ENCODE measurements at places on chromosomes 6 and 20. TPM values are rescaled to one million over a fixed set of nuclear protein-coding genes. Genes with fewer than 3 reads are reported as not detected.

Gene MYBL2
- 0.51 TPM for total RNA-seq

DNA sequence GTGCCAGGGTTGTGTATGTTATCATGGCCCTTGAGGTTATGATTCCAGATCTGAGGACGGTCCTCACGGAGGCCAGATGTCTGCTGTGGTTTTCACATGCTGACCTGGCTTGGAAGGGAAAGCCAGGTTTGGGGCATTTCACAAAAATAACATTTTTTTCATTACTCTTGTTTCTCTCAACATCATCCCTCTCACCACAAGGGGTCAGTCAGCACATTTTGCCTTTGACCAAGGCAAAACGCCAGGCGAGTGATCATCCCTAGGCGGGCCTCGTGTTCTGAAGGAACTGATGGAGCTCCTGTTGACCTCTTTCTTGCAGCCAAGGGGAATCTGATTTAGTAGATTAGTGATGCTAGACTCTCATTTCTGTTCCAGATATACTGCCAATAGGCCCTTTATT lies 133.5 kb downstream of the TBC1D7 start:
- peak; percentile 40 for DNase-seq
- H3K4me3 ChIP-seq = no peak overlapping the region
- no peaks in the 10 kb centered on the region for H3K36me3 ChIP-seq
- no peak overlapping the region for H3K27ac ChIP-seq

DNA sequence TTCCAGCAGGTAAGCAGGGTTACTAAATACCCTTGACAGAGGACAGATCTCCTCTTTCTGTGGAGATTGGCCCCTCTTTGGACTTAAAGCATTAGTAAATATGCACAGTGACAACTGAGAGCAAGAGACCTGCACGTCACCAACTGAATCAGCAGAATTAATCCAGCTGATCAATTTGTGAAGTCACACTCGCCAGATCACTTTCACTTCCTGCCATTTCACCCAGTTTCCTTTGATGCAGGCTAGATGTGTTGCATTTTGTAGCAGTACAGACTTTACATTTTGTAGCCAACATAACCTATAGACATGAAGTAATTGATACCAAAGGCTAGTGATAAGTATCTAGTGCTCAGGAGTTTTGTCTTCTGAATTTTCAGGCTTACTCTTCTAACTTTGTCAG lies 11.9 kb downstream of the SYNE1 start:
- no peak overlapping the region for H3K4me3 ChIP-seq
- H3K4me1 ChIP-seq = no peaks in the 10 kb centered on the region
- H3K36me3 ChIP-seq = no peaks in the 10 kb centered on the region

- no peaks in the 10 kb centered on the region for H3K4me1 ChIP-seq
- H3K4me3 ChIP-seq = no peak overlapping the region
- H3K27ac ChIP-seq = no peak overlapping the region
- no peaks in the 10 kb centered on the region for H3K27me3 ChIP-seq
- DNase-seq = no peak
Observed at GRCh38 chr6:162833776-162834175, 106.0 kb downstream of the PACRG start.

DNA sequence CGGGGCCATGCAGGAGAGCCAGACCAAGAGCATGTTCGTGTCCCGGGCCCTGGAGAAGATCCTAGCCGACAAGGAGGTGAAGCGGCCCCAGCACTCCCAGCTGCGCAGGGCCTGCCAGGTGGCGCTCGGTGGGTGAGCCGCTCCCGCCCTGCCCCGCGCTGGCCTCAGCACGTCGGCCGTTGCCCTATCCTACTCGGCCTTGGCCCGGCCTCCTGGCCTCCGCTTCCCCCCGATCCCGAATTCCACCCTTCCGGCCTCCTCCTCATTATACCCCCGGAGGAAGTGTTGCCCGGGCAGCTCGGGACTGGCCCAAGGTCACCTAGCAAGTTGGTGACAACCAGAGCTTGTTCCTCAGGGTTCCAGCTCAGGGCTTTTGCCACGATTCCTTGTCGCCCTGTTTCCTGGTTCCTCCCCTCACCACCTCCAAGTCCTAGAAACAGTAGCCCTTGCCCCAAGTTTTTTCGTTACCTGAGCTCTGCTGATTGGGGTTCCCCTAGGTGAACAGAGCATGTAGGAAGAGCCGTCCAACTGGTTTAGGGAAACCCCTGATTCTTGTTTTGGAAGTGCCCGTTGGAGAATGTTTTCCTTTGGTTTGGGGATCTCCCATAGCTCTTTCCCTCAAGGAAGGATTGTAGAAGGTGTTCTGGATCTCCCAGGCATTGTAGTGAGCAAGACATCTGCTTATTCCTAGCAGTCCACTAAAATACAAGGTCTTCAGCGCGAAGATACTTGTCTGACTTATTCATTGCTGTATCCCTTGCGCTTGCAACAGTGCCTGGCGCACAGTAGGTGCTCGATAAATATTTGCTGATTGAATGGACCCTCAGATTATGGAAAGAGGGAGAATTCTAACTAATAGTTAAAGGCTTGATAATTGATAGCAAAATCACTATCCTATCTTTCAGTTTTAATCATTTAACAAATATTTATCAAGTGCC lies 641 bp downstream of the ARFGEF2 start:
- peak overlapping the region; percentile 96 for H3K27ac ChIP-seq
- peak; percentile 75 for DNase-seq
- H3K4me3 ChIP-seq = peak overlapping the region; percentile 98
- no peaks in the 10 kb centered on the region for H3K36me3 ChIP-seq
- H3K4me1 ChIP-seq = peaks cover 36% of the 10 kb centered on the region
- H3K27me3 ChIP-seq = no peaks in the 10 kb centered on the region

GRCh38 chr6:136158387-136158821 lies 91.7 kb downstream of the MTFR2 start:
- peaks cover 5% of the 10 kb centered on the region for H3K36me3 ChIP-seq
- peak; percentile 63 for DNase-seq
- H3K27ac ChIP-seq = peak overlapping the region; percentile 33

DNA sequence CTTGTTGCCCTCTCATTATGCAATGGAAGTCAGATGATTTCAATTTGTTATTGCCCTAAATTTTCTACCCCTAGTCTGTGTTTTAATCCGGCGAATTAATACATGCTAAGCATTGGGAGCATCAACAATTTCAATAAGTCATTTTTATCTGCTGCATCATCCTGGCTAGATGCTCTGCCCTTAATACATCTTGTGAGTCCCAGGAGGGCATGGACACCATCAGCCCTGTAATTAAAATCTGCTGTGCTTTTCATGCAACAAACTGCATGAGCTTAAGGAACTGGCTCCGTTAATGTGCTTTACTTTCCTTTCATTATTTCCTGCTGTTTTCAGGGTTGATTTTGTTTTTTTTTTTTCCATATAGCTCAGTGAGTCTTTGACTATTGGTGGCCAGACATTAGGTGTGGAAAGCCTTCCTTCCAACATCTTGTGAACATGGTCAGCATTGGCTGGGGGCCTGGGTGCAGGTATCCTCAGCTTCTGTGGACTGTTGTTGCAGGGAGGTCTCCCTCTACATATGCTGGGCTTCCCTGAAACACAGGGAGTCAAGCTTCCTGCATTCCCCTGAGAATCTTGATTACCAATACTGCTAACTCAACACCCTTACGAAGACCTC lies 8.5 kb upstream of the PBOV1 start:
- no peak overlapping the region for H3K27ac ChIP-seq
- H3K36me3 ChIP-seq = no peaks in the 10 kb centered on the region
- no peaks in the 10 kb centered on the region for H3K27me3 ChIP-seq
- no peak for DNase-seq

- no peaks in the 10 kb centered on the region for H3K36me3 ChIP-seq
- no peak overlapping the region for H3K27ac ChIP-seq
- H3K4me1 ChIP-seq = no peaks in the 10 kb centered on the region
- no peak for DNase-seq
- no peaks in the 10 kb centered on the region for H3K27me3 ChIP-seq
Observed at GRCh38 chr6:145073811-145074210, 661.5 kb downstream of the EPM2A start.

- H3K4me3 ChIP-seq = no peak overlapping the region
- H3K27me3 ChIP-seq = no peaks in the 10 kb centered on the region
- H3K27ac ChIP-seq = no peak overlapping the region
- H3K4me1 ChIP-seq = no peaks in the 10 kb centered on the region
- no peaks in the 10 kb centered on the region for H3K36me3 ChIP-seq
Observed at GRCh38 chr6:117624869-117625481, 22.7 kb upstream of the GOPC start.

Gene ZC3H12D
- 0.25 TPM for total RNA-seq

Gene LBP
- 0.35 TPM for total RNA-seq

GRCh38 chr6:51654647-51655046 lies 432.8 kb downstream of the PKHD1 start:
- H3K4me3 ChIP-seq = no peak overlapping the region
- no peak for DNase-seq
- H3K4me1 ChIP-seq = no peaks in the 10 kb centered on the region
- no peaks in the 10 kb centered on the region for H3K27me3 ChIP-seq

- H3K4me3 ChIP-seq = no peak overlapping the region
- no peaks in the 10 kb centered on the region for H3K27me3 ChIP-seq
- no peaks in the 10 kb centered on the region for H3K36me3 ChIP-seq
- DNase-seq = no peak
- H3K4me1 ChIP-seq = no peaks in the 10 kb centered on the region
Observed at GRCh38 chr6:1679688-1680068, 70.0 kb downstream of the FOXC1 start.

DNA sequence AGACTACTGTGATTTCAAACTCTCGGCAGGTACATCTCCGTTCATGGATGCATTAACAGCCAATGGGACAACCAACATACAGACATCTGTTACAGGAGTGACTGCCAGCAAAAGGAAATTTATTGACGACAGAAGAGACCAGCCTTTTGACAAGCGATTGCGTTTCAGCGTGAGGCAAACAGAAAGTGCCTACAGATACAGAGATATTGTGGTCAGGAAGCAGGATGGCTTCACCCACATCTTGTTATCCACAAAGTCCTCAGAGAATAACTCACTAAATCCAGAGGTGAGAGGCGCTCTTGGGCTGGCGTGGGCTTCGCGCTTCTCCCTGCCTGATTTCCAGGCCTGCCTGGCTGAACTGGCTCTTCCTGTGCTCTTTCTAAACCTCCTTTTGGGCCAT lies 68.4 kb downstream of the RPP40 start:
- DNase-seq = no peak
- no peak overlapping the region for H3K27ac ChIP-seq
- H3K36me3 ChIP-seq = no peaks in the 10 kb centered on the region
- peaks cover 30% of the 10 kb centered on the region for H3K4me1 ChIP-seq

DNA sequence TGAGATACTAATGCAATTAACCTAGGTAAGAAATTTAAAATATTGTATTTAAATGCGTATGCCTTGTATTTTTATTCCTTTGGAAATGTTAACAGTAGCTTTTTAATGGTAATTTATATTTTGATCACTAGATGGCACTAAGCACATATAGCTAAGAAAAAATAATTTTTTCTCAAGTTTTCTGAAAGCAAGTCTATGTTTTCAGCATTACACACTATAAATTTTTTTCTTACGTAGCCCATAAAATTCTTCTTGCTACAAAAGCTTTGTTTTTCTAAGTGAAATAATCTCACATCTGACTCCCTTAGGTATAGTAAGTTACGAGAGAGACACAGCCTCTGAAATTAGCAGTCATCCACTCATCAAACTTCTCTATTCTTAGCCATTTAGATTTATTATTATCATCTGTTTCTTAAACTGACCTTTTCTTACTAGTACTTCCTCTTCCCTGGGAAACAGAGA lies 35.7 kb downstream of the TSPYL4 start:
- H3K4me1 ChIP-seq = peaks cover 4% of the 10 kb centered on the region
- peaks cover 3% of the 10 kb centered on the region for H3K36me3 ChIP-seq
- no peak overlapping the region for H3K4me3 ChIP-seq
- no peaks in the 10 kb centered on the region for H3K27me3 ChIP-seq

DNA sequence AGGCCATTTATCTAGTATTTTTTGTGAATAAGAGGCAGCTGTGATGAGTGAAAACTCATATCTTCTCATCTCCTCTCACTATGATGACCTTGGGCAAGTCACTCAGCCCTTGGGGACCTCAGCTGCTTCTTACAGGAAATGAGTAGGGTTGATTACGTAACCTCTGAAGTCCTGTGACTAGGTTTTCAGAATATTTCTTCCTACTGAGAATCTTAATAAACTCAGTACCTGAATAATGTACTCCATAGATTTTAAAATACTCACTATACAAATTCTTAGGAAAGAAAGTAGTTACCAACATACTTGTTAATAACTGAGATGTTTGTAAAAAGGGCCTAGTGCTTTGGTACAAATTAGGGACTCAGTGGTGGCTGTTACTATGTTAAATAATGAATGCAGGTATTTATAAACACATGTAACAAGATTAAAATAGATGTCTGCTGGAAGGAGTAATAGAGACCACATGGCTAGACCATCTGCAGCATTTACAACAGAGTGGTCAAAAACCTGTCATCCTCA lies 60.9 kb downstream of the RPRD1B start:
- H3K4me1 ChIP-seq = peaks cover 32% of the 10 kb centered on the region
- H3K4me3 ChIP-seq = no peak overlapping the region
- DNase-seq = peak; percentile 53
- H3K36me3 ChIP-seq = peaks cover 16% of the 10 kb centered on the region
- H3K27ac ChIP-seq = peak overlapping the region; percentile 19
- no peaks in the 10 kb centered on the region for H3K27me3 ChIP-seq

DNA sequence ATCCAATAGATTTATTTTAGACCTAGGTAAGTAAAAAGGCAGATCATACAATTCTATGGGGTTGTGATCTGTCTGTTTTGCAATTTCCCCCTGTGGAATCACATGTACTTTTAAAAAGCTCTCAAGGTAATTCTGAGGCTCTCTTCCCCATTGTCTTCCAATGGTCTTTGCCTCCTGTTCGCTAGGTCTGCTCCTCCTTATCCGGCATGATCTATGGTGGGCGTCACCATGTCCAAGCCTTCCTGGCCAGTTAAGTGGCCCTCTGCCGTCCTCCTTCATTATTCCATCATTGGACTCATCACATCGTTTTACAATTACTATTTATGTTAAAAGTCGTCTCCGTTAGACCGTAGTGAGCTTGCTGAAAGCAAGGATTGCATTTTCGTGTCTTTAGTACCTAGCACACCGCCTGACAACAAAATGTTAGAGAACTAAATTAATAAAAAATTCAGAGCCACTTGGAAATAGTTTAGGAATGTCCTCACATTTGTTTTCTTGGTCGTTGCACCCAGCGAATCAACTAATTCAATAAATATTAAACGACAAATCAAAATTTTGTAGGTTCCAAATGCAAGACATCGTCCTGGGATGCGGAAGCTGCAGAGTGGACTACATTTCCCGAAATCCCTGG lies 2.2 kb upstream of the STXBP5 start:
- H3K36me3 ChIP-seq = no peaks in the 10 kb centered on the region
- DNase-seq = no peak
- no peaks in the 10 kb centered on the region for H3K27me3 ChIP-seq
- peak overlapping the region; percentile 94 for H3K27ac ChIP-seq
- H3K4me1 ChIP-seq = peaks cover 8% of the 10 kb centered on the region

- no peaks in the 10 kb centered on the region for H3K36me3 ChIP-seq
- peak overlapping the region; percentile 92 for H3K27ac ChIP-seq
- H3K4me3 ChIP-seq = peak overlapping the region; percentile 78
- DNase-seq = peak; percentile 98
- H3K27me3 ChIP-seq = no peaks in the 10 kb centered on the region
Observed at GRCh38 chr6:32195902-32196681, 3.6 kb upstream of the GPSM3 start.

- no peak for DNase-seq
- no peak overlapping the region for H3K27ac ChIP-seq
Observed at GRCh38 chr6:14965424-14966075, 280.3 kb upstream of the JARID2 start.

Gene NRN1
- 8.4 TPM for total RNA-seq
